ENCODE measurements at places on chromosomes 6 and 20. TPM values are rescaled to one million over a fixed set of nuclear protein-coding genes. Genes with fewer than 3 reads are reported as not detected.

The CLDN20 gene
- total RNA-seq, result not detected

The HTR1E gene
- total RNA-seq, result not detected

The TCP11 gene
- 0.19 TPM for total RNA-seq

The PRRT1 gene
- total RNA-seq, result not detected

The LPA gene
- total RNA-seq, result 34.7 TPM

The TGM3 gene
- 0.05 TPM for total RNA-seq

DNA sequence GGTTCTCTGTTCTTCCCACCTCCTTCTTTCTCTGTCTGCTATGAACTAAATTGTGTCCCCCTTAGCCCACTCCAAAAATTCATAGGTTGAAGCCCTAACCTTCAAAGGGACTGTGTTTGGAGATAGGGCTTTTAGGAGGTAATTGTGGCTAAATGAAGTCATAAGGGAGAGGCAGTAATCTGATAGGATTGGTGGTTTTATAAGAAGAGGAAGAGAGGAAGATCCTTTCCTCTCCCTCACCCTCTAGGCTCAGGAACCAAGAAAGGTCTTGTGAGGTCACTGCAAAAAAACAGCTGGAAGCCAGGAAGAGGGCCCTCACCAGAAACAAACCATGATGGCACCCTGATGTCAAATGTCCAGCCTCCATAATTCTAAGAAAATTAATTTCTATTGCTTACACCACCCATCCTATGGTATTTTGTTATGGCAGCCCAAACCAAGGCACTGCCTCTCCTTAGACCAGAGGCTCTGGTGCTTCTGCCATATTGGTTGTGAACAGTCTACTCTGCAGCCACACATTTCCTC lies 135.1 kb upstream of the COL21A1 start:
- no peak for DNase-seq

DNA sequence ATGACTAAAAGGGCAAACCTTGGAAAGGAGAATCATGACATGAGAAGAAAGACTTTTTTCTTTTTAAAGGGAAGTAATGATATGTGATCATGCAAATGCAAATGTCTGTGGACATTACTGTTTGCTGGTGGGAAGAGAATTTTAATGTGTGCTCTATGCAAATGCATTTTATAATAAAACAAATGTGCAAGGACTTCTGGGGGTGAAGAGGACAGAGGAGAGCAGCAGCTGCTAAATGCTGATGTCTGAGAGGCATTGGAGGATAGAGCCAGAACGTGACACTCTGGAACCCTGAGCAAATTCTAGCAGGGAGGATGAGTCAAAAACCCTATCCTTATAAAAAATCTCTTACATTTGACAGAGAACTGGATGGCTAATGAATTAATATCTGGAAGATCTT lies 69.1 kb upstream of the BEND3 start:
- DNase-seq, result no peak
